Activated naive CD4-positive, alpha-beta T cell treated with anti-CD3 and anti-CD28 coated beads, Interleukin-2, amount 50 U/mL, for 72 hours (primary cell): ENCODE measurements at places on chromosomes 2 and 18. TPM values are rescaled to one million over a fixed set of nuclear protein-coding genes. Genes with fewer than 3 reads are reported as not detected.

Gene CLASP1
- 98.6 TPM for total RNA-seq

Gene KIDINS220
- total RNA-seq: 25.6 TPM

Gene FOXD4L1
- total RNA-seq: 0.30 TPM

Gene AQP12A
- not detected for total RNA-seq

Gene GATA6
- not detected for total RNA-seq

Gene UGT1A1
- total RNA-seq: not detected

Gene DYNAP
- not detected for total RNA-seq

Gene MRO
- total RNA-seq: not detected

Gene ERFE
- total RNA-seq: not detected

Gene NEB
- 0.30 TPM for total RNA-seq

Gene C2orf72
- total RNA-seq: 0.18 TPM

Gene SFTPB
- not detected for total RNA-seq

Gene DQX1
- total RNA-seq: 0.29 TPM

Gene EGR4
- not detected for total RNA-seq

Gene EVX2
- not detected for total RNA-seq

Gene ALKAL2
- not detected for total RNA-seq

Gene CCDC102B
- total RNA-seq: 2.5 TPM

Gene CDKL4
- not detected for total RNA-seq

Gene ASB18
- total RNA-seq: not detected

Gene REEP1
- total RNA-seq: 0.45 TPM

Gene SERPINB11
- total RNA-seq: not detected
